ENCODE measurements at places on chromosomes 2 and 18. TPM values are rescaled to one million over a fixed set of nuclear protein-coding genes. Genes with fewer than 3 reads are reported as not detected.

LRRTM4 gene
- total RNA-seq: 0.32 TPM

DUSP19 gene
- 2.0 TPM for total RNA-seq

SH3RF3 gene
- 2.5 TPM for total RNA-seq

MAP3K19 gene
- not detected for total RNA-seq

CNDP1 gene
- not detected for total RNA-seq

C2orf66 gene
- total RNA-seq: not detected

SCN9A gene
- 6.4 TPM for total RNA-seq

CNGA3 gene
- 0.20 TPM for total RNA-seq

GRCh38 chr2:5530011-5530696 lies 162.0 kb upstream of the SOX11 start:
- DNase-seq: no peak

GRCh38 chr2:206349375-206349774 lies 74.9 kb downstream of the ZDBF2 start:
- DNase-seq: no peak

DNA sequence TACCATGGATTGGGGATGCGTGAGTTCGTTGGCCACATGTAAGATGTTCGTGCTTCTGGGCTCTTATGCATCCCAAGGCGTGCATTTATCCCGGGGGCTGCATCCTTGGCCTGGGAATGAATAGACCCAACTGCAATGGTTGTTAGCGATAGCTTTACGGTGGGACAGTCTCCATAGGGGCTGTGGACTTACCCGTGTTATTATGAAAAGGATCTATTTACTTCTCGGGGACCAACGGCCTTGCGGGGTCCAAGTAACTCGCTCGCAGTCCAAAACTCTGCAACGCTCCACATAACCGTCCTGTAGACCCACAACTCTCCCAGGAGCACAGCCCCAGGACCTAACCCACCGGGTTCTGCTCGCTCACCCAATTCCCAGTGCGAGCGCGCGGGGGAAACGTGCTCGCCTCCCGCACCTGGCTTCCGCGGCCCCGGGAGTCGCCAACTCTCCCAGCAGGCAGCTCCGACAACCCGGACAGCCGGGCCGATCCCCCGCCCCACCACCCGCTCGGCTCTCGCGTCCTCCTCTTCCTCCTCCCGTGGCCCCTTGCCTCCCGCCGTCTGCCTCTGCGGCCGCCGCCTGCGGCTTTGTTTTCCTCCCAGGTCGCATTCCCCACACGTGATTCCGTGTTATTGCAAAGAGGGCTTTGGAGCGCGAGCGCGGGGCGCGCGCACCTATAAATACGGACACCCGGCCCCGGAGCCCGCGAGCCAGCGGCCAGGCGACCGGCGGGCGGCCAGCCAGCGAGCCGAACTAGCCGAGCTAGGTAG lies at the start of gene CABLES1:
CABLES1 (plus strand) TSS at position 706 of the 770 bp plus-strand sequence. CDS start 278 bp downstream, outside the sequence.
- peak; percentile 68 for DNase-seq

- DNase-seq: no peak
Measured at GRCh38 chr18:23540867-23541266, 37.6 kb downstream of the RMC1 start.

DNA sequence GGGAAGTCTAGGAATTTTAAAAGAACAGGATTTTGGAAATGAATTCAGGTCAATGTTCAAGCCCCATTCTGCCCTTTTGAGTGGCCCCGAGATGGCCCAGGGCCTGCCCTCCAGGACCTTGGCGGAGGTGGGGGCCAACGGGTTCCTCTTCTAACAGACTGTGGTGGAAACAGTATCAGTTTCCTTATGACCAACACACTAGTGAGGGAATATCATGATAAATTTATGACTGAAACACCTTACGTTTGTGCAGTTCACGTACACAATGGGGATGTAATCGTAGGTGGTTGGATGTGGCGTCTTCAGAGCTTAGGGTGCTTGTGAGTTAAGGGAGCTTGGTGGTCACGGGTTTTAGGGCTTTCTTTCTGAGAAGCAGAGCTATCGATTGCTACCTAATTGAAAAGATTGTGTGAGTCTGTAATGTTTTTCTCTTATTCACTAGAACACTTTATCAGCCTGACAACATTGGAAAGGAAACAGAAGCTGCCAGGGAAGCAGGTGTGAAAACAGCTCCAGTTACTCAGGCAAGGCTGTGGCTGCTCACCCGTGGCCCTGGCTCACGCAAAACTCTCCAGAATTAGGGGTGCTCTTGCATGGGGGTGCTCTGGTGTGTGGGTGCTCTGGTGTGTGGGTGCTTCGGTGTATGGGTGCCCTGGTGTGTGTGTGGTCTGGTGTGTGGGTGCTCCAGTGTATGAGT lies 165.3 kb downstream of the SNTG2 start:
- no peak for DNase-seq

- no peak for DNase-seq
Measured at GRCh38 chr2:178949151-178949550, 100.8 kb downstream of the CCDC141 start.

DNA sequence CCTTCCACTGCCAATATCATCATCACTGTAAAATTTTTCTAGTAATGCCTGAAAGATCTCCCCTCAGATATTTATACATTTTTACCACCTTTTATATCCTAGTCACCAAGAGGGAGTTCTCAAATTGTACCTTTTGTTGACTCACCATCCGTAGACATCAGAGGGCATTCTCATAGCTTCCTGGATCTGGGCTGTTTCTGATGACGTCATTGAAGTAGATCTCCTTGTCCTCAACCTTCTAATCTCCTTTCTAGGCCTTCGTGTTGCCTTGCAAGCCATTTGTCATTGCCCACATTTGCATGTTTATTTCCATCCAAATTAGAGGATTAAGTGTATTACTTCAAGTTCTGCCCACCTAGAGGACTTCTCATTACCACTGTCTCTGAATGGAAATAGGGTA lies 193.4 kb upstream of the NRXN1 start:
- no peak for DNase-seq

DNA sequence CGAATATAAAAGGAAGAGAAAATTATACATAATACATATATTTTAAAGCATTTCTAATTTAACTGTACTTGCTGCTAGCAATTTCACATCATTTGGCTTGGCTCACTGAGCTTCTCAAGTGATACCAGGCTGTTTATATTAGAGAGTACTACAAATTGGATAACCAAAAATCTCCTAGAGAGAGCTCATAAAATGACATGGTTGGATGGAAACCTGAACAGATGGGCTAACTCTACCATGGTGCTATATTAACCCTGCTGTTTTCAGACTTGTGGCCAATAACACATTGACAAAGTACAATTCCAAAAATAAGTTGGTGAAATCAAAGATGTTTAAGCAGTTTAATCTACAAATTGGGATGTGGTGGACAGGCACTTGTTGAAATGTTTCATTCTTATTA lies 364.4 kb upstream of the GCFC2 start:
- DNase-seq: no peak

DNA sequence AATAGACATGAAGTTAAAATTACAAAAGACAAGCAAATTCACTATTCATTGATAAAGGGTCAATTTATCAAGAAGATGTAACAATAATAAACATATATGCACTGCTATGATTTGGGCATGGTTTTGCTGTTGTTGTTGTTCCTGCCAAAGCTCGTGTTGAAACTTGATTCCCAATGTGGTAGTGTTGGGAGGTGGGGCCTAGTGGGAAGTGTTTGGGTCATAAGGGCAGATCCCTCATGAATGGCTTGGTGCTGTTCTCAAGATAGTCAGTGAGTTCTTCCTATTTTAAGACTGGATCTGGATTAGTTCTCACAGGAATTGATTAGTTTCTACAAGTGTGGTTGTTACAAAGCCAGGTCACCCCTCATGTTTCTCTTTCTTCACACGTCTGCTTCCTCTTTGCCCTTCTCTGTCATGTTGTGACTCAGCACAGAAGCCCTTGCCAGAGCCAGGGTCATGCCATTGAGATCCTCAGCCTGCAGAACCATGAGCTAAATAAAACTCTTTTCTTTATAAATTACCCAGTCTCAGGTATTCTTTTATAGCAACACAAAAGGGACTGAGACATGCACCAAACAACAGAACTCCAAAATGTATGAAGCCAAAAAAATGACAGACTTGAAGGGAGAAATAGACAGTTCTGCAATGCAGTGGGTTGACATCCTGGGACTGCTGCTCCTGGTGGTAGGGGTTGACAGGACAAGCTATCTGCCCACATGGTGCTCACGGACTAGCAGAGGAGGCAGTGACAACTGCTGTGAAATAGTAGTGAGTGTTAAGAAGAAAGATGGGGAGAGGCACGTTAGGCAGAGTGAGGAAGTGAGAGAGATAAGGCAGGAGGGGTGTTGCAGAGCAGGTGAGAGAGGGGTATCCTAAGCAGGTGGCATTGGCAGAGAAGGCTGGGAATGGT lies 18.6 kb upstream of the SKA1 start:
- no peak for DNase-seq

DNA sequence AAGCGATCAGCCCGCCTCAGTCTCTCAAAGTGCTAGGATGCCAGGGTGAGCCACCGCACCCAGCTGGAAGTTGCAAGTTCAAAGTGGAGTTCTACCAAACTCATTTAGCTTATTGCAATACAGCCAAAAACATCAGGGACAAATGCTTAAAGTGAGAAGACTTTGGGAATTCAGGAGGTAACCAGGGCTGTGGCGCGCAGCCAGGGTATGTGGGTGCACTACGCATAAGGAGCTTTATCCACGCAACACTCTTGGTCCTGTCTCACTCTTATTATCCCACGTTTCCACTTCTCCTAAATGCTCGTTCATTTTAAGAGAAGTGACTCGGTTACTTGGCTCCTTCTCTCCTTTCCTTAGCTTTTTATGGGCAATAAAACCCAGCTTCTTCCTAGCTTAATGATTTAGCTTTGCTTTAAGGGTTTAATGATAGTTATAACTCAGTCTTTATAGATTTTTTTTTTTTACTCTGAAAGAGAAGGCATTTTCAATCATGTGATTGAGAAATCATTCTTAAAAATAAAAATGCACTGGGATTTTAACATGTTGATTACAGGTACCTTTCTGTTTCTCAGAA lies 199.8 kb downstream of the KCNE4 start:
- DNase-seq: no peak

DNA sequence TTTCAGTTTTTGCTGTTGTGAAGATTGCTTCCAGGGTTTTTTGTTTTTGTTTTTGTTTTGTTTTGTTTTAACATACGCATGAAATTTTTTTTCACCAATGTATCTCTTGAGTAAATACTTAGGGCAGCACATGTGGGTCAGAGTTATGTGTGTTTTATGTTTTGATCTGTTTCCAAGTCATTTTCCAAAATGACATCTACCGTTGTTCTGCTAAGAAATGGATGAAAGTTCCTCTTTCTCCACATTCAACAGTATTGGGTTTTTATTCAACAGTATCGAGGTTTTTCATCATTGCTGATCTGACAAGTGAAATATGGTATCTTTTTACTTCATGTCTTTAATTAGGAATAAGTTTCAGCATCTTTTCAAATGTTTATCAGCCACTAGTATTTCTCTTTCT lies 16.7 kb downstream of the RNF144A start:
- DNase-seq: no peak

DNA sequence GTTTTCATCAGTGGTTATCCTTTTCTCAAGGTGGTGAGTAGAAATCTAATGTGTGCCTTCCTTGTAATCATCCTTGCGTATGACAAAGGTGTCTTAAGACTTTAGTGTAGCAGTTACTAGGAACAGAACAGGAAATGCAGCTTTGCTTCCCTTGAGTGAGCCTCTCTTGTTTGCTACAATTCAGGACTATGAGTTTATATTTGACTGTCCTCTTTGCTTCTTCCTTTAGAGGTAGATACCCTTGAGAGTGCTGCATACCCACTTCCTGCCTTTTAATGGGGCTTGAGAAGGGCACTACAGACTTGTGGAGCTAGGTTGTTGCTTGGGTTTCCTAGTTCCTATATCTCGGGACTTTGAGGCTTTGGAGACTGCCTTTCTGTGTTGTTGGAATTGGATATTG lies 3.8 kb downstream of the KCNJ13 start:
- DNase-seq: no peak

DNA sequence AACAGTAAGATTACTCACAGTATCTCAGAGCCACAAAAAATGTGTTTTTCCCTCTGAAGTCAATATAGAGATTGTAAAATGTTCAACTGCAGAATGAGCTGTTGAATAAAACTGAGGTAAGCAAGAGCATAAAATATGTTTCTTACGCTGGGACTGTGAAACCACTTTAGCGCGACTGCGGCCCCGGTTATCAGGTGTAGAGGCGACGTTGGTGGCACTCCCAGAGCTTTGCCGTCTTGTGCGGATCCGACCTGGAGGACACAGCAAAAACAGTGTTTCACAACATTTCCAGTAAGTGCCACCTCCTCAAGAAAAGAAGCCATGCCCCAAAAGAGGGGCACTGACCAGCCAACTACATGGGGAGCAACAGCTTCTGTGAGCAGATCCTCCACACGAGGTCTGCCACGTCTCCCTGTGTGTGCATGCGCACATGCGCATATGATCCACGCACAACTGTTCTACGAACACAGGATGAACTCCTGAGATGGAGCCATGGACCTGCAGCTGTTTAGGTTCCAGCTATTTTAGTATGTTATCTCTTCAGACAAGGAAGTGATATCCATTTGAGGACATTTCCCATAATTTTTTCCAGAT lies 100.7 kb upstream of the RNU4ATAC start:
- no peak for DNase-seq

DNA sequence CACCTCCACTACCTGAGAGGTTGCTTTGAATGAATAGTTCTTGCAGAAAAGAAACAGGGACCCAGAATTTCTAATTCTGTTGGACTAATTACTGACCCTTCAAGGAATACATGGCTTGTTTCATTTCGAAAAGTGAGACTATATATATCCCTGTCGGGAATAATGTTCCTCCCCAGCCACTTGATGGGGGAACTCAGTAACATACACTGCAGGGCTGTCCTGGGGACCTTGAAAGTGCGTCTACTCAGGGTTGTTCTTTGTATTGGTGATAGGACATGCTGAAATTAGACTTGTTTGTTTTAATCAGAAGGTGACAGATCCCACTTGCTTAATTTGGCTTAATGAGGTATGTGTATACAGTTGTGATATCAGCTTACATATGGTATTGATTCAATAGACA lies 25.5 kb downstream of the MGAT5 start:
- DNase-seq: no peak

DNA sequence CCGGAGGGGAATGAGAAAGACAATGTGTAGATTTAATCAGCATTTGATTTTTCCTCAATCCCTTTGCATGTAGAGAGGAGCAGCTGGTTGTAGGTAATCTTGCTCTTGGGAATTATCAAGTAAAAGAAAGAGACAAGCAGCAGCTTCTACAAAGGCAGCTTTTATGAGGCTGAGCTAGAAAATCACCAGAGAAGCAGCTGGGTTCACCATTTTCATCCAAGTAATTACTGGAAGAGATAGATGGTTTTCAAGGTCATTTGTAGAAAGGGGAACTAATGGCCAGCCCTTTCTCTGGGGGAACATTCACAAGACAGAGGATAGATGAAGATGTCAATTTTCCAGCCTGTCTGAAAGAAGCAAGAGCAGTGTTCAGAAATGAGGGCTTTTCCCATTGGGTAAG lies 113.0 kb downstream of the RND3 start:
- no peak for DNase-seq

- DNase-seq: peak; percentile 66
Measured at GRCh38 chr2:238938401-238939055, 90.6 kb downstream of the TWIST2 start.

GRCh38 chr2:37489536-37489935 lies 145.1 kb downstream of the QPCT start:
- DNase-seq: no peak
